ENCODE measurements at places on chromosomes 1 and 21. TPM values are rescaled to one million over a fixed set of nuclear protein-coding genes. Genes with fewer than 3 reads are reported as not detected.

DNA sequence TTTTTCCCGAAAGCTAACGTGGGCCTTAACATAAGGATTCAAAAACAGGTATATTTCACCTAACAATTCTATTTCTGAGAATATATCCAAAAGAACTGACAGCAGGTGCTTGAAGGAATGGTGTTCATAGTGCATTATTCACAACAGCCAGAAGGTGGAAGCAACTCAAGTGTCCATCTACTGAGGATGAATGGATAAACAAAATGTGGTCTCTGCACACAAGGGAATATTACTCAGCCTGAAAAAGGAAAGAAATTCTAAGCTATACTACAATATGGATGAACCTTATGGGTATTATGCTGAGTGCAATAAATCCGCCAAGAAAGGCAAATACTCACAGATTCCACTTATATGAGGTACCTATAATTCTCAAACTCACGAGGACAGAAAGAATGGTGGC lies 6.1 kb upstream of the RIPPLY3 start:
- no peak overlapping the region for H3K4me3 ChIP-seq
- H3K27ac ChIP-seq = no peak overlapping the region
- peaks cover 2% of the 10 kb centered on the region for H3K27me3 ChIP-seq
- DNase-seq = no peak
- no peaks in the 10 kb centered on the region for H3K36me3 ChIP-seq
- no peaks in the 10 kb centered on the region for H3K4me1 ChIP-seq

GRCh38 chr21:44089001-44089911 lies 17.9 kb upstream of the PWP2 start:
- no peak overlapping the region for H3K27ac ChIP-seq
- peak; percentile 17 for DNase-seq
- H3K4me3 ChIP-seq = no peak overlapping the region

GRCh38 chr1:183197762-183198161 lies 11.7 kb downstream of the LAMC2 start:
- no peaks in the 10 kb centered on the region for H3K27me3 ChIP-seq
- no peak for DNase-seq
- no peaks in the 10 kb centered on the region for H3K36me3 ChIP-seq
- H3K27ac ChIP-seq = no peak overlapping the region

DNA sequence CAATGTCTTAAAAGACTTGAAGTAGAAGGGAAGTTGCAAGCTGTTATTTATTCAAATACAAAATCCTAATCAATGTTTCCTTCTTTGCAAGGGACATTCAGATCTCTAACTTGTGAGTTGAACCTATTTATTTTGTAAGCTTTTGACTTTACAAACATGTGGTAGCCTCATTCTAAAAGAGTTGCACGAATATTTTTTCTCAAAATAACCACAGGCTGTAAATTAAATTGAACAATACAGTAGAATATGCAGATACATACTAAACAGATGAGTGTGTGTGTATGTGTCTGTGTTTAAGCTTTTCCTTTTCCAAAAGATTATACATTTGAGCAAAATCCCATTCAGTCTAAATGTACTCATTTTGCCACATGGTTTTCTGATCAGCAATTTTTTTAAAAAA lies 4.8 kb upstream of the DYNLT5 start:
- H3K27ac ChIP-seq = no peak overlapping the region
- no peaks in the 10 kb centered on the region for H3K27me3 ChIP-seq
- DNase-seq = no peak

GRCh38 chr1:202661136-202661845 lies 49.0 kb downstream of the SYT2 start:
- H3K4me3 ChIP-seq = no peak overlapping the region
- no peak overlapping the region for H3K27ac ChIP-seq
- no peaks in the 10 kb centered on the region for H3K27me3 ChIP-seq
- no peak for DNase-seq

GRCh38 chr1:241063276-241063675 lies 293.7 kb downstream of the RGS7 start:
- peaks cover 6% of the 10 kb centered on the region for H3K4me1 ChIP-seq
- no peaks in the 10 kb centered on the region for H3K36me3 ChIP-seq
- no peak overlapping the region for H3K4me3 ChIP-seq
- no peaks in the 10 kb centered on the region for H3K27me3 ChIP-seq

DNA sequence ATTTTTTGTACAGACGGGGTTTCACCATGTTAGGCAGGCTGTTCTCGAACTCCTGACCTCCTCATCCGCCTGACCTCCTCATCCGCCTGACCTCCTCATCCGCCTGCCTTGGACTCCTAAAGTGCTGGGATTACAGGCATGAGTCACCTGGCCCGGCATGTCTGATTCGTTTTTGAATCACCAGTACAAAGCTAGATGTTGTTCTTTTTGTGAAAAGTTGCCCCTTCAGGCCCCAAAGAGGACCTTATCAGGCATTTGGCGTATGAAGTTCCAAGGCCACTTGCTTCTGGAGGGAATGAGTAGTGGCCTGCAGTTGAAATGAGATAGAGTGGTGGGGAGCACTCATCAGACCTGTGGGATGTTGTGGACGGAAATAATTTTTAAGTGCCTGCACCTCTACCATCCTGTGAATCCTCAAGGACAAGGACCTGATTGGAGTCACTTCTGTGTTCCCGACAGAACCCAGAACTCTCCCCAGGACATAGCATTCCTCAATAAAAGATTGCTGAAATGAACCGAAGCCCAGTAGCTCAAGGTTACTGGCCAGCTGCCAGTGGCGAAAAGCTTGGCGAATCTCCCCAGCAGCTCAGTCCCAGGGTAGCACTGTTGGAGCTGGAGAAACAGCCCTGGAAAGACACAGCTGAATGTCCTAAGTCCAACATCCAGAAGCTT lies 50.1 kb downstream of the NDUFS5 start:
- no peaks in the 10 kb centered on the region for H3K4me1 ChIP-seq
- no peak for DNase-seq
- no peaks in the 10 kb centered on the region for H3K36me3 ChIP-seq

GRCh38 chr1:85330214-85330631 lies 53.8 kb upstream of the BCL10 start:
- no peak overlapping the region for H3K27ac ChIP-seq
- DNase-seq = no peak
- H3K27me3 ChIP-seq = no peaks in the 10 kb centered on the region
- H3K36me3 ChIP-seq = no peaks in the 10 kb centered on the region
- H3K4me1 ChIP-seq = no peaks in the 10 kb centered on the region

GRCh38 chr1:222107267-222107666 lies 365.4 kb upstream of the DUSP10 start:
- H3K4me1 ChIP-seq = no peaks in the 10 kb centered on the region
- no peaks in the 10 kb centered on the region for H3K36me3 ChIP-seq
- H3K27me3 ChIP-seq = no peaks in the 10 kb centered on the region
- H3K4me3 ChIP-seq = no peak overlapping the region
- H3K27ac ChIP-seq = no peak overlapping the region

GRCh38 chr1:208892147-208892546 lies 648.0 kb upstream of the PLXNA2 start:
- H3K36me3 ChIP-seq = no peaks in the 10 kb centered on the region
- H3K27ac ChIP-seq = no peak overlapping the region
- no peaks in the 10 kb centered on the region for H3K27me3 ChIP-seq
- H3K4me1 ChIP-seq = no peaks in the 10 kb centered on the region
- no peak overlapping the region for H3K4me3 ChIP-seq
- no peak for DNase-seq

- no peak overlapping the region for H3K27ac ChIP-seq
- H3K4me1 ChIP-seq = peaks cover 11% of the 10 kb centered on the region
- no peak overlapping the region for H3K4me3 ChIP-seq
- H3K36me3 ChIP-seq = no peaks in the 10 kb centered on the region
- DNase-seq = no peak
- no peaks in the 10 kb centered on the region for H3K27me3 ChIP-seq
Observed at GRCh38 chr1:201260648-201261311, 22.5 kb upstream of the PKP1 start.

DNA sequence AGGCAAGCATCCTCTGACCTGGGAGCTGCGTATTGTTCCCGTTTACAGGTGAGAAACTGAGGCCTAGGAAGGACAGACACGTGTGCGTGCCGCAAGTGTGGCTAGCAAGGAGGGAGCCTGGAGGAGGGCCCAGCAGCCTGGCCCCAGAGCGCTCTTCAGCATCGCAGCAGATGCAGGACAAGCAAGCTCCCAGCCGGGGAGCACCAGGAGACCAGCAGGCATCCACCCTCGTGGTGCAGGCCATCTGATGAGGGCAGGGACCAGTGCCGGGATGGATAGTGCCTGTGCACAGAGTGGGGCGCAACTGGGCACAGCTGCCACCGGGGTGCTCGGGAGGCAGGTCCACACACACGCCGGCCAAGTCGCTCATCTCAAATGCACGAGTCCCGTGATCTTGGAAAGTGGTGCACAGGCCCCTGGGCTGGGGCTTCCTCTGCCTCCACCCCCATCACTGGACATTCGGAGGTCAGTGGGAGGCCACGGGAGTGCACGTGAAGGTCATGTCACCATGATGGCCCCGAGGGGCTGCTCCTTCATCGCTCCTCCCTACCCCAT lies 55.1 kb downstream of the COL18A1 start:
- no peak overlapping the region for H3K4me3 ChIP-seq
- H3K4me1 ChIP-seq = no peaks in the 10 kb centered on the region
- DNase-seq = no peak
- H3K27me3 ChIP-seq = no peaks in the 10 kb centered on the region

DNA sequence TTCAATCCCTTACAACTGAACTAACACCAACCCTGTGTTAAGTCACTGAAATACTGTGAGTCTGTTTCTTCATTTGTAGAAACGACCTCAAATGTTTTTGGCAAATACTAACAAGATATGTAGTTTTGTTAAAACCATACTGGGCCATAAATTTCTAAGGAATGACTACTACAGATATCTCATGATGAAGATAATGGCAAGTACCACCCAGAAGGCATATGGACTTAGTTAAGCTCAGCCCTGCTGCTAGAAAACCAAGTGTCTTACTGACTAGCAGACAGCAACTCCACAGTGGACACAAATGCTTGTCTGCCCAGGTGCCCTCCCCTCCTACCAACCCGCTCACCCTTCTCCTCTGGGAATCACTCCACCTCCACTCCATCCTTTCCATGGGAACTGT lies 44.5 kb upstream of the BMP8B start:
- H3K36me3 ChIP-seq = no peaks in the 10 kb centered on the region
- no peak for DNase-seq
- H3K4me1 ChIP-seq = no peaks in the 10 kb centered on the region
- no peak overlapping the region for H3K4me3 ChIP-seq
- no peak overlapping the region for H3K27ac ChIP-seq

- no peaks in the 10 kb centered on the region for H3K36me3 ChIP-seq
- peaks cover 15% of the 10 kb centered on the region for H3K4me1 ChIP-seq
- no peak overlapping the region for H3K4me3 ChIP-seq
- H3K27ac ChIP-seq = no peak overlapping the region
- DNase-seq = no peak
Observed at GRCh38 chr1:39205781-39206464, 1.4 kb downstream of the MACF1 start.

DNA sequence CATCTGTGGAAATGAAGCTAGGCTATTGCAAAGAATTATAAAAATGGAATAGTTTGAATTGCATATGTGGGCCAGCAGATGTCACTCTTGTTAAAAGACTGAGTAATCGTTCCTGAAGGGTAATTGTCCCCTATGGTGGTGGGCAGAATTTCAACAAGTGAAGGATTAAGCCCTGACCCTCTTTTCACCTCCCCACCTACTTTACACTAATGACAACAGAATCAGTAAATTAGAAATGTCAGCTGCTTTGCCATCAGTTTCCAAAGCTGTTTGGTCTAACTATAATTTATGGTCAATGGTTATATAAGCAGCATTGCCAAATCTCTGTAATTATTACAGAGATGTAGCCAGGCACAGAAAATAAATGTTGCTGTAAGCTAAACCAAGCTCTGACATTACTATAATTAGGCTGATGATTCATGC lies 898.6 kb downstream of the AMY1C start:
- no peaks in the 10 kb centered on the region for H3K27me3 ChIP-seq
- H3K4me3 ChIP-seq = no peak overlapping the region
- DNase-seq = no peak
- no peaks in the 10 kb centered on the region for H3K4me1 ChIP-seq

- DNase-seq = no peak
- no peaks in the 10 kb centered on the region for H3K4me1 ChIP-seq
- no peak overlapping the region for H3K4me3 ChIP-seq
- no peaks in the 10 kb centered on the region for H3K36me3 ChIP-seq
Observed at GRCh38 chr1:213956295-213956770, 31.4 kb upstream of the PROX1 start.

- no peak for DNase-seq
- H3K4me3 ChIP-seq = no peak overlapping the region
- H3K27me3 ChIP-seq = no peaks in the 10 kb centered on the region
- peaks cover 6% of the 10 kb centered on the region for H3K4me1 ChIP-seq
- no peaks in the 10 kb centered on the region for H3K36me3 ChIP-seq
Observed at GRCh38 chr1:183198463-183198862, 12.4 kb downstream of the LAMC2 start.

GRCh38 chr1:95118710-95119109 lies 1.6 kb downstream of the TLCD4 start:
- no peaks in the 10 kb centered on the region for H3K4me1 ChIP-seq
- no peaks in the 10 kb centered on the region for H3K36me3 ChIP-seq
- H3K27me3 ChIP-seq = no peaks in the 10 kb centered on the region
- no peak for DNase-seq
- no peak overlapping the region for H3K4me3 ChIP-seq

GRCh38 chr21:33434770-33435360 lies 31.7 kb downstream of the IFNGR2 start:
- H3K36me3 ChIP-seq = peaks cover 39% of the 10 kb centered on the region
- H3K4me1 ChIP-seq = no peaks in the 10 kb centered on the region
- H3K27ac ChIP-seq = no peak overlapping the region
- no peaks in the 10 kb centered on the region for H3K27me3 ChIP-seq
- no peak for DNase-seq

DNA sequence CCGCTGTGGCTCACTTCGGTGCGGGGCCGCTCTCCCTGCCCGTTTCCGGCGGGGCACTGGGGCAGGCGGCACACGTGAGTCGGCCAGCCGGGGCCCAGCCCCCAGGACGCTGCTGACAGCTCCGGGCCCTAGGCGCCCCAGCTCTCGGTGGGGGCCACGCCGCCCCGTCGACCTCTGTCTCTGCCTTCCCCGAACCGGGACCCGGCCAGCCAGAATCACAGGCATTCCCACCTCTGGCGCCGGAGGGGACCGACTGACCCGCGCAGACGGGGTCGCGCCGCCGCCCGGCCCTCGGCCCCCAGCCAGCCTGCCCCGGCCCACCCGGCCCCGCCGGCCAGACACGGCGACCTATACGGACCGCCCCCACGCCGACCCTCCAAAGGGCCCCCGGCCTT lies 755 bp downstream of the SCMH1 start:
- peaks cover 9% of the 10 kb centered on the region for H3K4me1 ChIP-seq
- H3K36me3 ChIP-seq = no peaks in the 10 kb centered on the region
- H3K27me3 ChIP-seq = peaks cover 5% of the 10 kb centered on the region
- DNase-seq = no peak
- H3K27ac ChIP-seq = no peak overlapping the region
- peak overlapping the region; percentile 59 for H3K4me3 ChIP-seq

GRCh38 chr1:23562137-23562876 lies 3.0 kb upstream of the ID3 start:
- no peaks in the 10 kb centered on the region for H3K36me3 ChIP-seq
- no peak overlapping the region for H3K27ac ChIP-seq
- H3K4me1 ChIP-seq = peaks cover 14% of the 10 kb centered on the region
- peak; percentile 87 for DNase-seq

The KRTAP13-2 gene
- not detected for total RNA-seq

The PPIH gene
- total RNA-seq = 72.8 TPM

The TSPAN2 gene
- 13.0 TPM for total RNA-seq

The DNAJC28 gene
- total RNA-seq = 4.3 TPM

The CLCA2 gene
- total RNA-seq = not detected

The CRTC2 gene
- total RNA-seq = 28.6 TPM

The DENND4B gene
- 61.1 TPM for total RNA-seq

The SPOCD1 gene
- 1.8 TPM for total RNA-seq

The ATP6V1G3 gene
- not detected for total RNA-seq

The TMPRSS2 gene
- total RNA-seq = 13.2 TPM

The FAM89A gene
- total RNA-seq = 2.4 TPM

The TEDDM1 gene
- not detected for total RNA-seq

The MEF2D gene
- 17.3 TPM for total RNA-seq

All from H1 (cell line).